ENCODE measurements at places on chromosomes 2 and 18.

GRCh38 chr18:13513481-13513880 lies 212.9 kb downstream of the FAM210A start:
- DNase-seq, result no peak

DNA sequence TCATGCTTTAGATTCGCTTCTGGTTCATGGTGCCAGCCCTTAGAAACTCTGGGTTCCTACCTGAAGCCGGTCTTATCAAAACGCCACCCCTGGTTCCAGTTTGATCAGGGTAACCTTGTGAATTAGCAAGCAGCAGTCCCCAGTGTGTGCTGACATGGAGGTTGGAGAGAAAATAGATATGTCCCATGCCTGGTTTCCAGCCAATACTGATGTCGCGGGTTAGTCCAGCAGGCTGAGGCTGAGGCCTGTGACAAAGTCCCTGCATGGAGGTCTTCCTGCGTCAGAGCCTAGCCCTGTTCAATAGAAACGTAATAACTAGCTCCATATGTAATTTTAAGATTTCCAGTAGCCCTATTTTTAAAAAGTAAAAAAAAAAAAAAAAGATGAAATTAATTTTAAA lies 28.2 kb downstream of the LPIN1 start:
- DNase-seq, result no peak

- DNase-seq, result no peak
Measured at GRCh38 chr2:237185553-237185925, 99.8 kb downstream of the COPS8 start.

DNA sequence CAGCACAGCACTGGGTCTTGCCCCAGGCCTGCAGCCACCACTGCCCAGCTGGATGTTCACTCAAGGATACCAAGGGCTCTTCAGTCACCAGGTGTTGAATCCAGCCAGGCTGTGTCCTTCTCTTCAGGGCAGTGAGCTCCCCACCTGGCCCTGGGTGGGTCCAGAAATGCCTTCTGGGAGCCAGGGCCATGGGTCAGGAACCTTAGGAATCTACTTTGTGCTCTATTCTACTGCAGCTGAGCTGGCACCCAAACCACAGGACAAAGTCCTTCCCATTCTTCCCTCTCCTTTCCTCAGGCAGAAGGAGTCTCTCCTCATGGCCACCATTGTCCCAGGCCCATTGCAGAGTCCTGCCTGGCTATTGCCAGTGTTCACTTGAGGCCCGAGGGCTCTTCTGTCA lies 13.0 kb downstream of the STRADB start:
- DNase-seq, result no peak

DNA sequence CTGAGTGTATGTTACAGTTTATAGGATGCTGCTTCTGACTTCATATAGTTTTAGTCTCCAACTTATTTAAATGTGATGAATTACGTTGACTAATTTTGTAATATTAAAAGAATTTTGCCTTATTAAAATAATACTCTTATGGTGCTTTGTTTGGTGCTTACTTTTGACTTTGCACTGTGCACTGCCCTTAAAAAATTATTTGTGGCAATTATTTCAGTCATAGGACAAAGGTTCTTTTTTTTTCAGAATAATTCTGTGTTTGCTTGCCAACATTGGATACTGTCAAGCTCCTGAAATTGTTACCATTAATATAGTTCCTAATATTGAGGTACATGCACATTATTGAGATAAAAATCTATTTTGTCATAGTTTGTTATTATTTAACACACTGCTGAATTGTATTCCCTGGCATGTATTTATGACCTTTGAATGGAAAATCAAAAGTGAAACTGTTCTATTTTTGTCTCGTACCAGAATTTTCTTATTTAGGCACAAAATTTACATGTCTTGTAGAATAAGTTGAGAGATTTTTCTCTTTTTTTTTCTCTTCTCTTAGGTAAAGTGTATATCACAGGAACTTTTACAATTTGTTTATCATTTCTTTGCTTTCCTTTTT lies 572.8 kb upstream of the KLHL29 start:
- DNase-seq, result no peak

GRCh38 chr2:70477441-70477844 lies 76.2 kb downstream of the TGFA start:
- no peak for DNase-seq

GRCh38 chr2:231541645-231542044 lies 11.4 kb upstream of the NMUR1 start:
- no peak for DNase-seq

- DNase-seq, result no peak
Measured at GRCh38 chr18:22342625-22343024, 75.1 kb downstream of the CTAGE1 start.

- DNase-seq, result no peak
Measured at GRCh38 chr2:69683170-69683971, 39.8 kb upstream of the AAK1 start.

DNA sequence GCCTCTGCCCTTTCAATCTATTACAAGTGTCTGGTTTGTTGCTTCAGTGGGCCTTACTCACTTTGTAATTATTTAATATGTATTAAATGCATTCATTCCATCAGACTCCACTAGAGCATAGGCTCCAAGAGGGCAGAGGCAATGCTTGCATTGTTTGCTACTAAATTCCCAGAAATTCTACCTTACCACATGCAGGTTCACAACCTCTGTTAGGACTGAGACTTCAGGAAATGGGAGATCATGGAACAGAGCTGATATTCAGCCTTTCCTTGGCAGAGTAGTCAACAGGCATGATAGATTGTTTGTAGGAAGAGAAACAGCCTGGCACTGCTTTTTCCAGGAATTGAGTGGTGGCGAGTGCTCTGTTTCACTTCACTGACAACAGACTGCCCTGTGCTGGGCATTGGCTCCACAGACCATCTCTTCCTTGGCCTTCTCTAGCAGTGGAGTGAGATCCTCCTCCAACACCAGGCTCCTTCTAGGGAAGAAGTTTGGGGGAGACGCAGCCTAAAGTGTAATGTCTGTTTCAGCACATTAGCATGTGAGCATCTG lies 6.2 kb upstream of the MATN3 start:
- no peak for DNase-seq

DNA sequence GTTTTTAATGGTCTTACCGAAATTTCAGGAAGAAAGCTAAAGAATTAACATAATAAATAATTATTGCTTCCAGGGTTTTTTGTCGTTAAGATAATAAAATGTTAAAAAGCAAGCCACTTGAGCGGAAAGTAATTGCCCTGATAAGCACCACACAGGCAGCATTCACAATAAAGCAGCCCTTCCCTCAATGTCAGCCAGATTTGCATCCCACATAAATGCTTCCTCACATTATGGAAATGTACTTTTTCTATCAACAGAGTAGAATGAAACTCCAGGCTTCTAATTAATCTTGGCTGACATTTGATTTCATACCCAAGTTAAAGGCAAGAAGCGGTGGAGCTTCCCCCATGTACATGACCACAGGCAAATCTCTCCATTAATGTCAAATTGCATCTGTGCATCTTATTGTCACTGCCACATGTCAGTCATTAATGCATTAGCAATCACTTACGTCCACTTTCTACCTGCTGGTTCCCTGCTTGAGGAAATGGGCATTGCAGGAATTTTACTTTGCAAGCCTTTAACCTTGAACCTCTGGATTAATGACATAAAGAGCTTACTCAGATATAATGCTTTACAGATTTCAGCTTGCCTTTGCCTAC lies 26.2 kb downstream of the PTPRM start:
- no peak for DNase-seq

GRCh38 chr18:54296062-54296461 lies 26.7 kb downstream of the POLI start:
- DNase-seq, result no peak

DNA sequence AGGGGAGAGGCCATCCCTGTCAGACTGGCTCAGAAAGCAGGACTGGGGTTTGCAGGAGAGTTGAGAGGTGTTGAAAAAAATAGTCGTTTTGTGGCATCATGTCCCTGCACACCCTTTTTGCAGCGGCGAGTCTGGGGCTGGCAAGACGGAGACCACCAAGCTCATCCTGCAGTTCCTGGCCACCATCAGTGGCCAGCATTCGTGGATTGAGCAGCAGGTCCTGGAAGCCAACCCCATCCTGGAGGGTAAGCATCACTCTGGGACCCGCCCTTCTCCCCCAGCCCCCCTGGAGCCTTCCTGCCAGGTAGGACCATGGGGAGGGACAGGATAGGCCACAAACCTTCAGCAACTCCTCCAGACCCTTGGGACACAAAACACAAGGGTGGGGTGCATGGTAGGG lies 34.2 kb downstream of the MYO7B start:
- no peak for DNase-seq

DNA sequence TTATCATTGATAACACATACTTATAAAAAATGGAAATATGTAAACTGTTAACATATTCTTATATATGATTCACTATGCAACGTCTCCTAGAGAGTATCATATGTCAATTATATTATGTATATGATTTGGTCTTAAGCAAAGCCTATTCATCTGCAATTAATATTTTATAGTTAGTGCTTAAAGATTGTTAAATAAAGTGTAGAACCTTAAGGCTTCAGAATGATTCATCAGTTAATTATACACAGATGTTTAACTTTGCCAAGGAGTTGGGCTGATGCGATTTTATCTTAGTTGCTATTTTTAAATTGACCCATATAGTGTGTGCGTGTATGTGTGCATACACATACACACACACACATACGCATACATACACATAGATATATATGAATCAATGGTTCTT lies 323.1 kb downstream of the RBM43 start:
- DNase-seq, result no peak

GRCh38 chr18:36912887-36913286 lies 84.0 kb downstream of the KIAA1328 start:
- DNase-seq, result no peak

DNA sequence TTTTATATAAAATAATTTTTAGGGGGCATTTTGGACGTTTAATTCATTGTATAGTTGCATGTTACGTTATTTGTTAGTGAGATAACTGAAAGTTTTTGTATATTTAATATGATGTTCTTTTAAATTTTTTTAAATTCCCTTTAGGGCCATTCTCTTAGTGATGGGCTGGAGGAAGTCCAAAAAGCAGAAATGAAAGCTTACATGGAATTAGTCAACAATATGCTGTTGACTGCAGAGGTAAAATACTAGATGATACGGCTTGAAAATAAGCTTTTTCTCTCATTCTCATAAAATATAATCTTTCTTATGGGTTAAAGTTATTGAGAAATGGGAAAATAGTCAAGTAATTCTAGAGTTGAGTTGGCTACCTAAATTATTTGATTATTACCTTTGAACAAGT lies 58.9 kb downstream of the MTX2 start:
- DNase-seq, result no peak

DNA sequence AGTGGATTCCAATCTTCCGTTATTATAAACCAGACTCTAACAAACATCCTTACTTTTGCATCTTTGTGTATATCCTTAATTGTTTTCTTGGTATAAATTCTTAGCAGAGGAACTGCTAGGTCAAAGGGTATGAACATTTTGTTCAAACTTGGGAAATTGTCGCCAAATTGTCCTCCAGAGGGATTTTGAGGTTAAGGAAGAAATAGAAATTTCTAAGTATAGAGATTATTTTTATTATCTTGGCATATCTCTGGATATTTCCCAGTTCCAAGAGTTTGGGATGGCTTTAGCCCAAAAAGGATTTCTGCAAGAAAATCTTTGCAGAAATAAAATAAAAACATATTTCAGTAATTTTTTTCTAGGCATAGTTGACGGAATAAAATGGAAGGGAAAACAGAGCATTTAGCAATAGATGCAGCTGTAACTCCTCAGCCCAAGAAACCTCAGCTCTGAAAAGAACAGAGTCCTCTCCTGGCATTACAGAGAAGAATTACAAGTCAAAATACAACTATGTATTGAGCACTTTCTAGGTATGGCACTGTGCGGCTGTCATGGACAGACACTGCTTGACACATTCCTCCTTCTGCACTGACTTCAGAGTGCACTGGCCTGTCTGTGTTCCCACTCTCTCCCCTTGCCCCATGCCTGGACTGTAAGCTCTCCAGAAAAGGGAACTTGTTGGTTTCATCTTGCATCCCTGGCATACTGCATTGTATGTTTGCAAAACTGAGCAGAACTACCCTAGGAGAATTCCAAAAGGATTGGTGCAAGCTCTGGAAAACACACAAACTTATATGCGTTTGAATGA lies 117.3 kb upstream of the STON1 start:
- no peak for DNase-seq

GRCh38 chr18:23353459-23353858 lies 99.6 kb upstream of the RIOK3 start:
- DNase-seq, result no peak

DNA sequence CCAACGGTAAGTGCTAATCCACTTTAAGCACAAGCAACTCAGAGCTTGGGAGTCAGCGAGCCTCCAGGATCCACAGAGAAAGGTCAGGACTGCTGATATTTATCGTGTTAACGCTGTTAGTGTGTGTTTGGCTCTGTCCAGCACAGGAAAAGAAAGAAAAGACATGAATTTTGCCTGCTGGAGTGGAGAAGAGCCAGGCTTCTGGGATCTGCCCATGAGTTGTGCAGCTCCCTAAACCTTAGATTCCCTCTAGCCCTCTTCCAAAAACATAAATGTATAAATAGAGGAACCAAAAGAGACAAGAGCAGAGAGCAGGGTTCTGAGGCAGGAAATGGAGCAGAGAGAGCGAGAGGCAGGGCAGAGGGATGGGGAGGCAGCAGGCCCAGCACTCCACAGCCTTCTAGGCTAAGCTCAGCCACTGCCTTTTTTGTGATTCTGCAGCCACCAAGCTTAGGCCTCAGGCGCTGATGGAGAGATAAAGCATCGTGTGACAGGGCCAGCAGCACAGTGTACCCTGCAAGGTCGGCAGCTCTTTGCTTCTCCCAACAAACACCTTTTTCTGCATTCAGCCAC lies 14.5 kb upstream of the MAT2A start:
- no peak for DNase-seq

DNA sequence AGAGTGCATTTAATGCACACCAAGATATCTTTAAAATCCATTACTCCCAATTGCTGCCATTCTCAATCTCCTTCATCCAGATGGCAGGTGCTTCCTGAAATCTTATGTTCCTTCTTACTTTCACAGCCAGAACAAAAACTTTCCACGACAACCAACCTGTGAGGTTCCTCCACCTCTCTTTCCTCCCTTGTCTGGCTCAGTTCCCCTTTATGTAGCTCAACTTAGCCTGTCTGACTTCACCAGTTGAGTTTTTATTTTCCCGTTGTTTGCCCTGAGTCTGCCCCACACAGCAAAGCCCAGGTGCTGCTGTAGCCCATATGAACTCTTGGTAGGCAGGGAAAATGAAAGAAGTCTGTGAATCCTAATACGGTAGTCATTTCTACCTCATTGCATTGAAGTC lies 112.5 kb downstream of the MREG start:
- no peak for DNase-seq

- DNase-seq, result no peak
Measured at GRCh38 chr2:132797556-132797955, 127.6 kb upstream of the LYPD1 start.

DNA sequence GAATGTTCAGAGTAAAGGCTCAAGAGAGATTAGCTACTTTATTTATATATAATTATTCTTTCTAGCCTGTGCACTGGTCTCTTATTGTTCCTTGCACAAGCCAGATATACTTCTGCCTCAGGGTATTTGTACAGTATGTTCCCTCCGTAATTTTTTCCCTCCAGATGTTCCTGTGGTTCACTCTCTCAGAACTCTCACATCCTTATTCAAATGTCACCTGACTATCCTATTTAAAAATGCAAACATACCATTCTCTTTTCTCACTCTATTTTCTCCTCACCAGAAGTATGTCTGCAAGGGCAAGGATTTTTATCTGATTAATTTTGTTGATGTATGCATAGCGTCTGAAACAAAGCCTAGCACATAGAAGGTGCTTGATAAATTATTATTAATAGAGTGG lies 64.0 kb upstream of the CERS6 start:
- DNase-seq, result no peak

Data from effector CD4-positive, alpha-beta T cell (primary cell).